NCI-H69 (cell line): ENCODE measurements at places on chromosomes 2 and 18.

DNA sequence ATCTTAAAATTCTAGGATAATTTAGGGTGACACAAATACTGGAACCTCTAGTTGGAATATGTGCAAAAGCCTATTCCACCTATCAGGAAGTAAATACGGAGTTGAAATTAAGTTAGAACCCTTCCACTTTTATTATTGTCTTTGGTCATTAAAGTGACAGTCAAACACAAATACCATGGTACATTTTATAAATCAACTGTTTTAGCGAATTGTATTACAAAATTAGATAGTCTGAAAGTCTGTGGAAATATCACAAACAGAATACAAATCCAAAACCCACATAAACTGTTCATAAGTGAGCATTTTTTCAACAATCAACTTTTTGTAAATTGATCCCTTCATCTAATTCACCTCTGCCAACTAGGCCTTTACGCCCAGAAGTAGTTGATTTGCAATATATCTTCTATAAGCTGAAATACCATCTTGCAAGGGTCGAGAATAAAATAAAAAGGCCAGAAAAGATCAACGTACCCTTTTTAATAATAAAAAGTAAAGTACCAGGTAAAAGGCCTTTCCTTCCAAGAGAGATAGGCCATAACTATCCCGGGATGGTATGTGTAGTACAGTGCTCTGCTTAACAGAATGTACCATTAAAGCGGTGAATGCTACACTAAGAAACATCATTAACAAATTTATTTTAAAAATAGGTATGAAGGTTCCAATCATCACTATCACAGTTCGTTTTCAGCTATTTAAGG, 1.3 kb downstream of the USP34 start:
- no peak for DNase-seq

DNA sequence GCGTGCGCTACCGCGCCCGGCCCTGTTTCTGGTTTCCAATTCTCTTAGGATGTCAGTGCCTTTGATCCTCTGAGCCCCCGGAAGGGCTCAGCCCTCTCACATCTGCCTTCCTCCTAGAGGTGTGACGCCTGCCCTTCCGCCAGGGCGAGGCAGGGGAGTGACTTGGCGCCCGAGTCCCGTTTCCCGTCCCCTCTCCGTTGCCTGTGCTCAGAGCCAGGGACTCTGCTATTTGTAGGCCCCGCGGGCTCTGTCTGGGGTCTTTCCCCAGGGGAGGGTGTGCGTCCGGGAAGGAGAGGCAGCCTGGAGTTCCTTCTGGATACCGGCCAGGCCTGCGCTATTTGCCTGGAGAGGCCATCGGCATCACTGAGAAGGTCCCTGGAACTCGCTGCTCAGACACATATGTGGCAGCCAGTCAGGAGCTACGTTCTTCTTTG, 103.7 kb upstream of the TAF1B start:
- DNase-seq: no peak

DNA sequence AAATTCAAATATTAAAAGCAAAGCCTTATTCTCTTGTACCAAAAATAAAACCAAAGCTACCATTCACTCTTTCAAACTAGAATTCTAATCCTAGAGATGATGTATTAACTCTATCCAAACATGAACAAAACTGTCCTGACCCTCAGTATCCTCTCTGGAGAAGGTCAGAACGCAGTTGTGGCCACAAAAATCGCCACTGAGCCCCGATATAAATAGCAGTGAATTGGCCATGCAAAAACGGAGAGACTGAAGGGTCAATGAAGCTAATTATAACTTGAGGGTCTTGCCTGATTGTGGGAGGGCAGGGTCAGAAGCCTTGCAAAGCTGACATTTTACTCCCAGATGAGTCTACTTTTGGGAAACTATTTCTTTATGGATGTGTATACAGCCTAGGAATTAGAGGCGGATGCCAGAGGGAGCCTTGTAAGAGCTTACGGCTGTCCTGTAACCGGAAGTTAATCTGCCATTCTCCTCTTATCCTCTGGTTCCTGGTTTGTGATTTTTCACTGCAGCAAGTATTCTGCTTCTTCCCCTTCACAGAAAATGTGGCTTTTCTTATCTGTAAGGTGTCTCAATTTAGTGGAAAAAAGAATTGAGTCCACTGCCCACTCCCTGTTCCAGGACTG, 28.1 kb downstream of the CAVIN2 start:
- DNase-seq: no peak

- DNase-seq: peak; percentile 46
Observed at GRCh38 chr18:3819961-3820360, 370.0 kb downstream of the TGIF1 start.

- DNase-seq: no peak
Observed at GRCh38 chr2:85958731-85959130, 69.9 kb upstream of the ST3GAL5 start.

GRCh38 chr2:62467100-62467474, 38.9 kb downstream of the TMEM17 start:
- DNase-seq: peak; percentile 37

GRCh38 chr18:12021596-12021995, 40.3 kb downstream of the IMPA2 start:
- no peak for DNase-seq

DNA sequence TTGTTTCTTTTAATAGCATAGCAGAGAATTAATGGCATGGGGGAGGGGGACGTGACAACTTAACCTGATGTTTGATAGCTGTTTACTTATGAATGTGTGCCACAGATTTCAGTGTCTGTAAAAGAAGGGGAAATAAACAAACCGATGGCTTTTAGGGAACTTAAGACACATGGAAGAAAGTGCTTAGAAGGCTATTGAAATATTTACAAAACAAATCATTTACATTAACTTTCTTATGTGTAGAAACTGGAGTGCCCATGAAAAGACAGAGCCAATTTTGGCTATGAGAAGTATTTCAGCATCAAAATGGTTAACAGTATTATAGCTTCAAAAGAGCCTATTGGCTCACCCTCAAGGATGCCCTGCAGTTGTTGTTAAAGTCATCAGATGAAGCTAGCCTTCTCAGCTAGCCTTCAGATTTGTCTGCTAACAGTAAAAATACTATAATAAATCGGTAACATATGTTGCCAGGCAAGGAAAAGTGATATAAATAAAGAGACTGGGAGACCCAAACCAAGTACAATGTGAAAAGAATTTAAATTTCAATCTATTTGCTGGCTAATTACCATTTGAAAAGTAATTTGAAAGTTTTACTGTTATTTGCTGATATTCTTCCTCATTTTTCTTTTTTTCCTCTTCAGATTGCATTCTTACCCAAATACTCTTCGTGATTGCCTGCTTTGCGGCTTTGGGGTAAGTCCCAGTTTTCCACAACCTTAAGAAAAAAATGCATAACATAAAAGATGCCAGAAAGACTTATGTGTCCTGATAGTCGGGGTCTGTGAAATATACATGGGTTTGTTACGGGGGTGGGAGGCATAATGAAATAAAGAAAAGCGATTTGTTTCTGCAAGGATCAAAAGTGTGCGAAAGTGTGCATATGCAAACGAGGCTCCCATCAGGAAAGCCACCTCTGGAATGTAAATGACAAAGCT, 256.4 kb downstream of the MEIS1 start:
- DNase-seq: peak; percentile 1

- no peak for DNase-seq
Observed at GRCh38 chr2:114089636-114090319, 199.9 kb downstream of the ACTR3 start.

GRCh38 chr18:3472681-3473544, 22.9 kb downstream of the TGIF1 start:
- DNase-seq: no peak

GRCh38 chr18:77119851-77120491, 12.6 kb downstream of the MBP start:
- no peak for DNase-seq

DNA sequence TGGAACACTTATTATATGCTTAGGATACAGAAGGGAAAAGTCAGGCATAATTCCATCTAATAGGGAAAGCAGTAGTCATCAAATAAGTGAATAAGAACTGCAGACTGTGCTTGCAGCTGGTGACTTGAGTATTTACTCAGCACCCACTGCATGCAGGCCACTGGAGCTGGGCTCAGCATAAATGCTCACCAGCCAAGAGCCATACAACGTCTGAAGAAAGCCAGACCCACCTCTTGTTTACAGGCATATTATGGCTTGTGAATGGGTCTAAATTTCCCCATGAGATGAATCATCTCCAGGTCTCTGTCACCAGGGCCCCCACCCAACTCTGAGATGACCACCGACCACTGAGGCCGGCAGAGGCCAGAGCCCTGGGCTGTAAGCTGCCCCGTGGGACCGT, 123.8 kb upstream of the PKDCC start:
- DNase-seq: peak; percentile 2

DNA sequence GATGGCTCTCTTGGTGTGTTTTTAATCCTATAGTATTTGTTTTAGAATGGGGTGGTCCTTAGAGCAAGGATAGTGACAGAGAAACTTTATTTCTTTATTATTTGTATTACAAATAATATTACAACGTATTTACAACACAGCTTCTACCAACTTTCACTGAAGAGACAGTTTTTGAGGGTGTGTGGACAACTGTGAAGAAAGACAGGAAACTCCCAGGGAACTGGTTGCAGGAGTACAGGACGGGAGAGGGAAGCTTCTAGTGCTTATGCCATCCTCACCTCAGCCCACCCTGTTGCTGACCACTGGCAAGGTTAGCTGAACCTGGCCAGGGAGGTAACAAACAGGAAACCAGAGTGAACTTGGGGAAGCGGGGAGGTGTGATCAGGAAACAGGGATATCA, 251.7 kb downstream of the BCL11A start:
- no peak for DNase-seq

- no peak for DNase-seq
Observed at GRCh38 chr2:230690439-230690838, 22.2 kb upstream of the CAB39 start.

DNA sequence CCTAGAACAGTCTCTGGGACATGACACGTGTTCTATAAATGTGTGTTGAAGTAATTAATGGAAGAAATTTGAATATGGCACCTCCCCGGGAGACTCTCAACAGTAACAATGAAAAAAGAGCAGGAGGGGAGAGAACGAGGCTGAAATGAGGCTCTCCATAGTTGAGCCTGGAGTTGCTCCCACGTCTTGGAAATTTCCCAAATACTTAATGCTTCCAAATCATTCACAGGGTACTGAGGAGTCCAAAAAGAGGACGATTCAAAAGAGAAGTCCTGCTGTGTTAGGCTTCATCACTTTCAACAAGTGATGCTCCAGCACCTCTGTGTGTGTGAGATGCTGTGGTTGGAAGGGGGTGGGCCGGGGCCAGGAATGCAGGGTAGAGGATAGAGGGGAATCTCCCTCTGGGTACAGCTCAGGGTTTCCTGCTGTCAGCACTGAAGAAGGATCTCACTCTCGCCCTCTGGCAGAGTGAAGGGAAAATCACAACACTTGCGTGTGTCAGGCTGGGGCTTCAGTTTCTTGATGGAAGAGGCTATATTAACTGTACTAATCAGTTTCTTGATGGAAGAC, 18.1 kb upstream of the ZNF407 start:
- DNase-seq: peak; percentile 62

GRCh38 chr2:23390152-23390551, 5.2 kb downstream of the KLHL29 start:
- DNase-seq: no peak

GRCh38 chr2:8551622-8552074, 130.2 kb upstream of the ID2 start:
- no peak for DNase-seq

DNA sequence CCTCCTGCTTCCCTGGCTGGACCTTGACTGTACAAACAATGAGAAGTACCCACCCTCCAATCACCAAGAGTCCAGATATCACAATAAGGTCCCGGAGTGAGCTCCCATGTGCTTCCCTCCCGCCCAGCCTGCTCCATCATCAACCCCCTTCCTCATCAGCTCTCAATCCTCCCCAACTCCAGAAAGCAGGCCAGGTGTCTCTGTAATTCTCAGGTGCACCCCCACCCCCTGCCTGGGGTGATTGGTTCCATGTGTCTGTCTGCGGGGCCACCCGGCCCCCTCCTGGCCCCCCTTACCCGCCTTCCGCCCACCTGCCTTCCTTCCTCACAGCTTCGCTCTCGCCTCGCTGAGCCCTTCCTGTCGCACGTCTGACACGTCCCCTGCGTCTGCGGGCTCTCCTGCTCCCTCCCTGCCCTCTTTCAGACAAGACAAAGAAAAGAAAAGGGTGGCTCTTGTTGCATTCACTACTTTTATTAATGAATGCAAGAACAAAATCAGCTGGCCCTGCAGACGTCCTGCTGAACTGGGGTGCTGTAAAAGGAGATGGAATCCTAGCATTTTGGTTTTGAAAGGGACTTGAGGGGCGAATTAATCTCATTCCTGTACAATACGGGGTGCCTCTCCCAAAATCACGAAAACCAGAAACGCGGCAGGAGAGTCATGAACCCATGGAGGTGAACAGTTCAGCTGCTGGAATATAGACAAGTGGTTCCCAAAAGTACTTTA, 26.5 kb upstream of the IGFBP2 start:
- peak; percentile 93 for DNase-seq

DNA sequence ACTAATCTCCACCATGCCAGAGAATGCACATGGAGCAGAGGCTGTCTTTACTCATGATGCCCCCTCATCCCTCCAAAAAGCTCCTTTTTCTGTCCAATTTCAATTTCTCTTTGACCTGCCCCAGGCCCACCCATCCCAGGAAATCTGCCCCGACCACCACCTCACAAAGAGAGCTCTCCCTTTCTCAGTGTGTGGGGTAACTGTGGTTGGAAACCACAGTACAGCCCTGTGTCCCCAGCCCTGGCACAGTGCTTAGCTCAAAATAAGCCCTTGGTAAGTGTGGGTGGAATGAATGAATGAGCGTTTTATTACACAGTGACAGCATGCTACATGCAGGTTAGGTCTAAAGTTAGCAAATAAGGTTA, 43.7 kb upstream of the CAB39 start:
- no peak for DNase-seq

DNA sequence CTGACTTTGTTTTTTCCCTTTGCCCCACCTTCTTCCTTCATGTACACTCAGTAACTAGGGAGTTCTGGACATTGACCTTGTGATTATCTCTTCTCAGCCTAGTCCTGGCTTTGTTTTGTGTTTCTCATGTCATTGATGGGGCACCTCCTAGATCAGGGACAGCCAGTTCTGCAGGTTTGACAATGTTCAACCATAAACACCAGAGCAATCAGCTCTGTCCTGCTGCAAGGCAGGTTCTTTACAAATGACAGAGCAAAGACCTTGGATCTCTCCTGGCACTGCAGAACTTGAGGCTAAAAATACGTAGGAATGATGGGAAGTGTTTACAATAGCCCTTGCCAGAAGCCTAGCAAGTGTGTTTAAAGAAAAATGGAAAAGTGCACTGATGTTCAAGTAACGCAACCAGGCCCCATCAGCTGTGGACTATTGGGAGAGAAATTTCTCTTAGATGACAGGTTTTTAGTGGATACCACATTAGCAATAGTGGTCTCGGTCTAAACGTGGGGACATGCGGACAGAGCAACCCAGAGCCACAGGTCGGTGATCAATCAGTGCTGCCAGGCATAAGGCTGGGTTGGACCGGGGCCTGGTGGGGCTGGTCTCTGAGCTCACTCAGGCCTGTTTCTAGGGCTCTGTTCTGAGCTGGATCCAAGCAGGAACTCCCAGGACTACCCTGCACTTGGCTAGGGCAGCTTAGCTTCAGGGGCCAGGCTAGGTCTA, 76.8 kb downstream of the SOWAHC start:
- DNase-seq: no peak

GRCh38 chr2:179255129-179255528, 9.5 kb downstream of the SESTD1 start:
- DNase-seq: no peak
